PC-3 (cell line): ENCODE measurements at places on chromosomes 12 and 14. TPM values are rescaled to one million over a fixed set of nuclear protein-coding genes. Genes with fewer than 3 reads are reported as not detected.

NKX2-1 gene
- total RNA-seq, result not detected in 2 replicates

TMEM132D gene
- not detected in 2 replicates for total RNA-seq

CCDC175 gene
- total RNA-seq, result not detected in 2 replicates

CCDC196 gene
- total RNA-seq, result not detected in 2 replicates

MGST1 gene
- total RNA-seq, result 99.3 and 105 TPM in 2 replicates

SYT1 gene
- total RNA-seq, result 0.12 and 0.51 TPM in 2 replicates

ANAPC5 gene
- 171 and 199 TPM in 2 replicates for total RNA-seq

GPX2 gene
- total RNA-seq, result 2.9 and 4.3 TPM in 2 replicates

POLR3B gene
- total RNA-seq, result 23.4 and 24.3 TPM in 2 replicates

PPM1A gene
- total RNA-seq, result 69.3 and 69.4 TPM in 2 replicates
